ENCODE measurements at places on chromosomes 7 and 10.

DNA sequence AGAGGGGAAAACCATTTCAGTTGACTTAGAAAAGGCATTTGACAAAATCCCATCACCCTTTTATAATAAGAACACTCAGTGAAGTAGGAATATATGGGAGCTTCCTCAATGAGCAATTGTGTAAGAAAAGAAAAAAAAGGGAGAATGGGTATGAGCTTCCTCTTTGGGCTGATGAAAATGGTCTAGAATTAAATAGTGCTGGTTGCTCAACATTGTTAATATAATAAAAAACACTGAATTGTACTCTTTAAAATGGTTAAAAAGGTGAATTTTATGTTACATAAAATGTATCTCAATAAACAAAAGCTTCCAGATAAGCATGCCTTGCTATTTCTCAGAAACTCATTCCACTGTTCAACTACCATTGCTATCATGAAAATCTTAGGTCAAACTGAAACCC lies 40.6 kb downstream of the LRRC17 start:
- DNase-seq: no peak

- no peak for DNase-seq
Observed at GRCh38 chr7:105452085-105452484, 63.4 kb upstream of the SRPK2 start.

DNA sequence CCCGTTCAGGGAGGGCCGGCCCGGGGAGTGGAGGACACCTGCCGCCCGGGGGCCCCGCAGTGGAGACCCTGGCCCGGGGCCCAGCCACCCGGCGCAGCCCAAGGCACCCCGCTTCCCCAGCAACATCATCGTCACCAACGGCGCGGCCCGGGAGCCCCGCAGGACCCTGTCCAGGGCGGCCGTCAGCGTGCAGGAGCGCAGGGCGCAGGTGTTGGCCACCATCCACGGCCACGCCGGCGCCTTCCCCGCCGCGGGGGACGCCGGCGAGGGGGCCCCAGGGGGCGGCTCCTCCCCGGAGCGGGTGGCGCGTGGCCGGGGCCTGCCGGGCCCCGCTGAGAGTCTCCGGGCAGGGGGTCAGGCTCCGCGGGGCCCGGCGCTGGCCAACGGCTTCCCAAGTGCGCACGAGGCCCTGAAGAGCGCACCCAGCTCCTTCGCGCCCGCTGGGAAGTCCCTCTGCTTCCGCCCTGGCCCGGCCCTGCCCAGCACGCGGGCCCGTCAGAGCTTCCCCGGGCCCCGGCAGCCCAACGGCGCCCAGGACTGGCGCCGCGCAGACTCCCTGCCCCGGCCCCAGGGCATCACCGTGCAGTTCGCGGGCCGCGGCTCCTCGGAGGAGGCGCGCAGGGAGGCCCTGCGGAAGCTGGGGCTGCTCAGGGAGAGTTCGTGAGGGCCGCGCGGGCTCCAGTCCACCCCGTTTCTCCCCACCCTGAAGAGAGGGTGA lies 46.7 kb downstream of the PROSER2 start:
- DNase-seq: no peak

DNA sequence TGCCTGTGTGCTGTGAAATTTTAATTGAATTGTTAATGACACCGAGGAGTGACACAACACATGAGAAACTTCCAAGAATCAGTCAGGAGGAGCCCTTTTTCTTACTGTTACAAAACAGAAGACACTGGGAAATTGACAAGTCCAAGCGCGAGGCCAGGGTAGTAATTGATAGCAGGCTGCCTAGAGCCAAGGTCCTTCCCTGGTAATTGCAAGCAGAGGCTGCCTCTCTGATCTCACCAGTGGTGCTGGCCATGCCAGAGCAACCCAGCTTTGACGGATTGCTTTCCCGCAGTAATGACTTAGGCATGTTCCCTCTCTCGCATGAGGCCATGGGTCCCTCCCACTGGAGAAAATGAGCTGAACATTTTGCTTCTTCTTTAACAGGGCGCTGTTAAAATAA lies 111.5 kb downstream of the LRMDA start:
- DNase-seq: no peak

DNA sequence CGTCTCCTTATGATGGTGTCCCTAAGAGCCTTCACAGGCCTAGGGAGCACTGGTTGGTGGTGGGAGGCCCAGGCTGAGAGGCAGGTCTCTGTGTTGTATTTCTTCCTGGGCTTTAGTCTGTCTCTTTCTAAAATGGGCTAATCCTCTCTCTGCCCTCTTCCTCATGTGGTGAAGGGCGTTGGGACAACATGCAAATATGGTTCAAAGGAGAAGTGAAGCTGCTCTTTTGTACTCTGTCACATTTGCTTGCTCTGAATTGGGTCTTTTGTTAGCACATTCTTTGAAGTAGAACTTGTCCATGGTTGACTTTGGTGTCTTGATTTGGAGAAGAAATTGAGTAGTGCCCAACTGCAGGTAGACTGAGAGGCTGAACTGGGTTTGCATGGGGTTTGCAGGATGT lies 814 bp downstream of the HK1 start:
- DNase-seq: no peak

DNA sequence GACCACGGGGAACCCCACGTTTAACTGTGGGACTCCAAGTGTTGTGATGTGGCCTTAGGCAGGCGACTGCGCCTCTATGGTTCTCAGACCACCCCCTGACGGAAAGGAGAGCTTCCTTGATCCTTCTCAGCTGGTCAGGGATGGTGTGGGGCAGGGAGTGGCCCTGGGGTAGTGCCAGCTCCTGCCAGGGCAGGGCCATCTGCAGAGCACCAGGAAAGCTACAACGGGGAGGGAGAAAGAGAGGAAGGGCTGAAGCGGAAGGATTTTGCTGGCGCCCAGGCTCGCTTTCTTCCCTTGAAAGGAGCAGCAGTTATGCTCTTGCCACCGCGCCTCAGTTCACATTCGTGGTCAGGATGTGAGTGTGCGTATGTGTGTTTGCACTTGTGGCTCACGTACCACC lies 74.9 kb upstream of the PCBD1 start:
- DNase-seq: no peak

GRCh38 chr10:62069452-62070178 lies 168.1 kb downstream of the ARID5B start:
- DNase-seq: no peak

DNA sequence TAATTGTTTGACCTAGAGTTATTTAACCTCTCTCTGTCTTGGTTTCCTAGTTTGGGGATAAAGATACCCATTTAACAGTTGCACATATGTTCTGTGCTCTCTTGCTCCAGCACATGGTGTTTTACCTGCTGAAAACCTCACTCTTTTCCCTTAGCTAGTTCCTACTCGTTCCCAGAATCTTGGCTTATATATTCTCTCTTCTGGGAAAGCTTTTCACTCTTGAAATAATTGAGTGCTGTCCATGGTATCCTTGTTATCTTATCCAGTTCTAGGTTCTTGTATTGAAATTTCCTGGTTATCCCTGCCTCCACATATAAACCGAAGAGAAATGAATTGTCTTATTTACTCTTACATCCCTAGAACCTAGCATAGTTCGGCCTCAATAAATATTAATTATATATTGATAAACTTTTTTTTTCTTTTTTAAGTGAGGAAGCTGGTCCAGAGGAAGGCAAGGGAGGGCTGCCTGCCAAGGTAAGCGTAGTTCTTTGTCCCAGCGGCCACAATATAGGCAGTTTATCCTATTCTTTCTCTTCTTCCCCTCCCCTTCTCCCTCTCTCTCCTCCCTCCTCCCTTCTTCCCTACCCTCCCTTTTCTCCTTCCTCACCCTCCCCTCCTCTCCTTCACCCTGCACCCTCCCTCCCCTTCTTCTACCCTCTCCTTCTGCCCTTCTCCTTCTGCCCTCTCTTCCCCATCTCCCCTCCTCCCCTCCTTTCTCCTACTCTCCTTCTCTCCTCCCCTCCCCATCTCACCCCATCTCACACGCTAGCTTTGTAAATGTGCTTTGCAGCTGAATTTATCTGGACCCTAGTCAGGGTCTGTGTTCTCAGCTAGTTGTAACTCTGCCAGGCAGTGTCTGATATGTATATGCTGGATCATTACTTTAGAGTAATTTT lies 7.9 kb downstream of the WEE2 start:
- DNase-seq: no peak

GRCh38 chr10:17756557-17757217 lies 4.7 kb downstream of the TMEM236 start:
- no peak for DNase-seq

Data from activated naive CD4-positive, alpha-beta T cell (primary cell).